HCT116 (cell line): ENCODE measurements at places on chromosomes 16 and 17. TPM values are rescaled to one million over a fixed set of nuclear protein-coding genes. Genes with fewer than 3 reads are reported as not detected.

The ZNF205 gene
- 17.0 TPM for total RNA-seq

The SKA2 gene
- 72.8 TPM for total RNA-seq

The CMTM4 gene
- total RNA-seq = 77.8 TPM

The IKZF3 gene
- 0.30 TPM for total RNA-seq

The TPPP3 gene
- total RNA-seq = 1.2 TPM

The TEKT1 gene
- total RNA-seq = not detected

The PRSS36 gene
- not detected for total RNA-seq

The LPO gene
- total RNA-seq = not detected

The HSBP1 gene
- 270 TPM for total RNA-seq

The NECAB2 gene
- 0.61 TPM for total RNA-seq

The VPS9D1 gene
- 4.2 TPM for total RNA-seq

The ANKRD40CL gene
- 0.57 TPM for total RNA-seq

The NLRC3 gene
- total RNA-seq = 0.15 TPM

The MT1G gene
- 1.2 TPM for total RNA-seq

The TMEM208 gene
- 36.1 TPM for total RNA-seq

The ACE gene
- 7.7 TPM for total RNA-seq

The NACA2 gene
- total RNA-seq = not detected

The SGCA gene
- 0.37 TPM for total RNA-seq

The TNFRSF13B gene
- not detected for total RNA-seq

The KIF18B gene
- total RNA-seq = 76.4 TPM

The CCL23 gene
- total RNA-seq = not detected

The RNF157 gene
- 0.86 TPM for total RNA-seq

The KRT20 gene
- total RNA-seq = 1.5 TPM

The KCNJ2 gene
- not detected for total RNA-seq

The KRTAP2-3 gene
- total RNA-seq = 6.3 TPM

The DNAJC7 gene
- 113 TPM for total RNA-seq

The TANGO6 gene
- total RNA-seq = 16.4 TPM

The BEAN1 gene
- total RNA-seq = 0.61 TPM

The WFDC1 gene
- total RNA-seq = 0.42 TPM

The ELP5 gene
- 81.7 TPM for total RNA-seq

The PARD6A gene
- total RNA-seq = 5.6 TPM

The LPCAT2 gene
- total RNA-seq = 13.1 TPM
